ENCODE measurements at places on chromosomes 4 and X.
A peak's percentile ranks its signal among the peaks of the same experiment; 100 is the strongest.

DNA sequence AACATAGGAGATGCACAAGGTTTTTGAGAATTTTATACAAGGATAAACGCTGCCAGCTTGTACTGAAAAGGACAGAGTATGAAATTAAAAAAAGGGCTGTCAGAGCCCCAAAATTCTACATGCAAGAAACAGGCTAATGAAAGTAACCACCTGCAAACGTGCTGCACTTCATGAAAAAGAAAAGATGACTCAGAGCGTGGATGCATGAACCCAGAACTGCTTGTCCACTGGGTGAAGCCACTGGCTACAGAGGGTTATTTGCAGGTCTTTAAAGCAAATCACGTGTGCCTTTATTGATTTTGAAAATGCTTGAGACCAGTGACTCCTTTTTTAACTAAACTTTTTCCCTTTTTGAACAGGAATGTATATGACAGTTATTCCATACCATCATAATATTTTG, 25.3 kb upstream of the FRMD7 start:
- no peak for DNase-seq

- peak; percentile 13 for DNase-seq
Measured at GRCh38 chrX:143648705-143649104, 12.8 kb upstream of the SLITRK4 start.

DNA sequence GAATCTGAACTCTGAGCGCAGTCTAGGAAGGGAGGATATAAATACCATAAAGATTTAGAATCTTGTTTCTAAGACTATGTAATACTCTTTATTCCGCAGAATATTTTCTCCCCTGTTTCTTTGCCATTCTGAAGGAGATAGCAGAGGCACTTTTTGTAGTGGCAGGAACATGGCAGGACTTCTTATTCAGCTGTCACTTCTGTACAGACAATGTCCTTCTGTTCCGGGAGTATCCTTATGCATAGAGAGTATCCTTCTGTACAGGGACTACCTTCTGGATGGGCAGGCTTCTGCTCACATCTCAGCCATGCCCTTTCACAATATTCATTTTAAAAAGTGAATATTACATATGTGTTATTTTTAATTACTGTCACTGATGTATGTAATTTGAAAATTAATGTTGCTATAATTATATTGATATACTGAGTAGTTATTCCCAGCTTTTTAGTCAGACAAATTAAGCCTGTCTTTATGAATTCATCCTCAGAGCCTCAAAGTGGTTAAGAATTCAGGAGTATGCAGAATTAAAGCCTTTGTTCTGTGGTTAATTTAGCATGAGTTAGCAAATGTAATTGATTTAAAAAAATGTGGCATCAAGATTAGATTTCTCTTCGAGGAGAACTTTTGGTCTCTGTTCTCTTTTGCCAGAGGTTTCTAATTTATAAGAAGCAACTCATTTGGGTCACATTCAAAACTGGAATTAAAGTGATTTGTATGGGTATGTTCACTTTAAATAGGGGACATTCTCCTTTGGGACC, 174.4 kb downstream of the FHIP1A start:
- DNase-seq, result no peak

DNA sequence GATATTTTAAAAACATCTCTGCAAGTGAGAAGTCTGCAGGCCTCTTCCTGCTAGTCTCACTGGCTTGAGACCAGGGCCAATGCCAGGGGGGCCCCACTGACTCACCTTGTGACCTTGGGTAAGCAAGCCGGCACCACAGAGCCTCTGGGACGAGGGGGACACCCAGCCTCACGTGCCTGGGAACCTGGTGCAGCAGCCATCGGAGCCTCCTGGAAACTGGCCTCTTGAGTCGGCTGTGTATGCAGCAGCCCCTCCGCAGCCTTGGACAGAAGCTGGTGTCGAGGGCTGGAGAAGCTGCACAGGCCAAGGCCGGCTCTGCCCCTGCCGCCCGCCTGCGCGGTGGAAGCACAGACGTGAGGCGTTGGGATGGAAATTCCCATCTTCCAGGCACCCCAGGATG, 8.7 kb downstream of the TADA2B start:
- DNase-seq, result no peak

- DNase-seq, result no peak
Measured at GRCh38 chr4:26196567-26196966, 124.2 kb upstream of the RBPJ start.

GRCh38 chr4:113331811-113332210, 282.4 kb downstream of the ANK2 start:
- DNase-seq, result peak; percentile 33

DNA sequence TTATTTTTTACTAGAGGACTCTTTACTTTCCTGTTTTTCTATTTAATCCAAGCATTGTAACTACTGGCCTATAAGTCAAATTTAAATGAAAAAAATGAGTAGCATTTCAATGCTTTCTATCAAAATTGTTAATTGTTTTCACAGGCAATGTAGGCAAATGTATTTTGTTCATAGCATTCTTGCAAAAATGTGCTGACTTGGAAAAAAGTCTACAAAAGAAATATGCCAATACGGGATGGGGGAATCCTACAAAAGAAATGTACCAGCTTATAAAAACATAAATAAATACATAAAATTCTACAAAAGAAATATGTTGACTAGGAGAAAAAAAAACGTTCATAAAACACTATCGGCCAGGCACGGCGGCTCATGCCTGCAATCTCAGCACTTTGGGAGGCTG, 14.9 kb upstream of the S100G start:
- no peak for DNase-seq

- DNase-seq, result no peak
Measured at GRCh38 chr4:104942990-104943743, 203.5 kb upstream of the TET2 start.

GRCh38 chr4:2125023-2125422, 65.9 kb downstream of the NAT8L start:
- no peak for DNase-seq

GRCh38 chrX:106585478-106585877, 26.3 kb upstream of the RADX start:
- DNase-seq, result no peak

GRCh38 chrX:7133050-7133440, 14.5 kb upstream of the STS start:
- no peak for DNase-seq

DNA sequence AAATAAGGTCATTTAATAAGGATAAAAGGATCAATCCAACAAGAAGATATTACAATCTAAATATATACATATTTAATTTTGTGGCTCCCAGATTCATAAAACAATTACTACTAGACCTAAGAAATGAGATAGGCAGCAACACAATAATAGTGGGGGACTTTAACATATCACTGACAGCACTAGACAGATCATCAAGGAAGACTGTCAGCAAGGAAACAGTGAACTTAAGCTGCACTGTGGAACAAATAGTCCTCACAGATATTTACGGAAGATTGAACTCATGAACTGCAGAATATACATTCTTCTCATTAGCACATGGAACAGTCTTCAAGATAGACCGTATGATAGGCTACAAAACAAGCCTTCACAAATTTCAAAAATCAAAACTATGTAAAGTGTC, 56.1 kb upstream of the NAP1L2 start:
- no peak for DNase-seq

DNA sequence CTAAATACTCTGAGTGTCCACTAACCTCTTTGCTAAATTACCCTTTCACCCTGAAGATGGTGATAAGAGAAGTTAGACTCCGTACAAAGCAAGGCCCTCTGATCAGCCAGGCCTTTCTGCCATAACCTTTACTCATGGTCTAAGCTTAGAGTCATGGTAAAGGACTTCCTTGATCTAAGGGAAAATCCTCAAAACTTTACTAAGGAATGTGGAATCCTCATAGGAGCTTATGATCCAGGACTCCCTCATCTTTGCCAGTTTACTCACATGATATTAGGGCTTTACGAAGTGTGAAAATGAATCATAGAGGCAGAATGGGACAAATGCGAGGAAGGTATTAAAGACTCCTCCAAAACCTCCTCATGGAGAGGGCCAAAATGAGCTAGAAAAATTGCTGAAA, 7.9 kb upstream of the FAM13A start:
- no peak for DNase-seq
